ENCODE measurements at places on chromosomes 12 and 14.

DNA sequence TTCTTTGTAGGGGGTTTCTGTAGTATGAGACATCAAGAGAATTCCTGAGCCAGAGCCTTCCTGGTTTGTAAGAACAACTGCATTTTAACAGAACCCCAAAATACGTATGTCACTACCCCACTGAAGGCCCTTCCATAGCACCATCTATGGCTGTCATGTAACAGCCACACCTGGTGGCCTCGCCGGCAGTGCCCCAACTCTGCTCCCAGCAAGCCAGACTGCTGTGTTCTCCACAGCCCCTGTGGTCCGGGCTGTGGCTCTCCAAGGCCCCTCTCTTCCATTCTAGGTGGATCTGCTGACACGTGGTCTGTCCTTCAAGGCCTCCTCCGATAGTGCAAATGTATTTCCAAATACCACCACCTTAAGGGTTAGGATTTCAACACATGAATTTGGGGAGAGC lies 9.9 kb upstream of the PPP1R13B start:
- no peak for DNase-seq

- DNase-seq: no peak
Measured at GRCh38 chr12:118307069-118307954, 65.4 kb downstream of the TAOK3 start.

DNA sequence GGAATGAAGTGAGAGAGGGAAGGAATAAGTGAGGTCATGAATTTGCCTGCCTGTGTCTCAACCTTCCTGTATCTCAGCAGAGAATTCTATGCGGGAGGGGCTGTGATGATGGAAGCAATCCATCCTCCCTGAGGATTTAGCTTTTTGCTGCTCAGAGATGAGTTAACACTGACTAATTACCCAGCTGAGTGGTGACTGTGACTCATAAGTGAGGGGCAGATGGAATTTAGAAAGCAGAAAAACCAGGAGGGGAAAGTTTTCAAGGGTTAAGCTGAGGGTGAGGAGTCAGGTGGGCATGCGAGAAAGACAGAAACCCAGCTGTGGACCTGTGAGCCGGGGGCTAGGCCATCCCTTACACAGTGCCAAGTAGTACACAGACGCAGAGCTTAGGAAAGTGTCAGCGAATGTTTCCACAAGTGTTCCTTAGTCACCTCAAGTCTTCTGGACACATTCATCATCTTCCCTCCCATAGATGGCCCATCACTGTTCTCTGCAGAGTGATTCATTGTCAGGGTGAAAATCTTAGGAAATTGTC lies 277.9 kb downstream of the IPO8 start:
- DNase-seq: no peak

DNA sequence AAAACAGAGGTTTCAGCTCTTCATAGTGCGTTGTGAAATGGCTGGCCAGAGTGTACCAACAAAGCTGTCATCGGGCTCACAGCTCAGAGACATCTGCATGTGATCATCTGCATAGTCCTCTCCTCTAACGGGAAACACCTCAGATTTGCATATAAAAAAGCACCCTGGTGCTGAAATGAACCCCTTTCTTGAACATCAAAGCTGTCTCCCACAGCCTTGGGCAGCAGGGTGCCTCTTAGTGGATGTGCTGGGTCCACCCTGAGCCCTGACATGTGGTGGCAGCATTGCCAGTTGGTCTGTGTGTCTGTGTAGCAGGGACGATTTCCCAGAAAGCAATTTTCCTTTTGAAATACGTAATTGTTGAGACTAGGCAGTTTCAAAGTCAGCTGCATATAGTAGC lies 14.3 kb upstream of the PAPLN start:
- DNase-seq: no peak

DNA sequence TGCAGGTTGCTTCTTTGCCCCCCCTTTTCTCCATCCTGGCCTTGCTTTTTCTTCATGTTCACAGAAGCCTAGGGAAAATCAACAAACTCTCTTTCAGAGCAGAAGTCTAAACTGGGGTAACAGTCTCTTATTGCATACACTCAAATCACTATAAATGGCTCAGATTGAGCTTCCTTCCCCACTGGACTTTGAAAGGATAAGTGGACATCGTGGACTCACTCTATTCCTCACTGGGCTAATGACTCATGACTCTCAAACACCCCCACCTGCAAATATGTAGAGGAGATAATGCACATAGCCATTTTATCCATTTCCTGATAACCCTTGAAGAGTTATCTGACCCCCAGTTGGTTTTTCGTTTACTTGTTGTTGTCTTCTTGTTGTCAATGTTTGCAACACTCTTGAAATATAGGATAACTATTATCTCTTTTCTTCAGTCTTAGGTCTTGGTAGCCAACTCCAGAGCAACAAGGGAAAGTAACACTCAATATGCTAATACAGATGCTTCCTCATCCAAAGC lies 221.3 kb downstream of the PIK3C2G start:
- no peak for DNase-seq

- no peak for DNase-seq
Measured at GRCh38 chr14:42185718-42186117, 579.0 kb downstream of the LRFN5 start.

GRCh38 chr12:124663771-124664366 lies 96.5 kb upstream of the NCOR2 start:
- DNase-seq: no peak

Data from activated CD4-positive, alpha-beta T cell treated with anti-CD3 and anti-CD28 coated beads, Interleukin-2, amount 50 U/mL, for 1 hour (primary cell).